ENCODE measurements at places on chromosomes 6 and 20.

GRCh38 chr6:40378071-40378724, 209.0 kb downstream of the LRFN2 start:
- no peak for DNase-seq

DNA sequence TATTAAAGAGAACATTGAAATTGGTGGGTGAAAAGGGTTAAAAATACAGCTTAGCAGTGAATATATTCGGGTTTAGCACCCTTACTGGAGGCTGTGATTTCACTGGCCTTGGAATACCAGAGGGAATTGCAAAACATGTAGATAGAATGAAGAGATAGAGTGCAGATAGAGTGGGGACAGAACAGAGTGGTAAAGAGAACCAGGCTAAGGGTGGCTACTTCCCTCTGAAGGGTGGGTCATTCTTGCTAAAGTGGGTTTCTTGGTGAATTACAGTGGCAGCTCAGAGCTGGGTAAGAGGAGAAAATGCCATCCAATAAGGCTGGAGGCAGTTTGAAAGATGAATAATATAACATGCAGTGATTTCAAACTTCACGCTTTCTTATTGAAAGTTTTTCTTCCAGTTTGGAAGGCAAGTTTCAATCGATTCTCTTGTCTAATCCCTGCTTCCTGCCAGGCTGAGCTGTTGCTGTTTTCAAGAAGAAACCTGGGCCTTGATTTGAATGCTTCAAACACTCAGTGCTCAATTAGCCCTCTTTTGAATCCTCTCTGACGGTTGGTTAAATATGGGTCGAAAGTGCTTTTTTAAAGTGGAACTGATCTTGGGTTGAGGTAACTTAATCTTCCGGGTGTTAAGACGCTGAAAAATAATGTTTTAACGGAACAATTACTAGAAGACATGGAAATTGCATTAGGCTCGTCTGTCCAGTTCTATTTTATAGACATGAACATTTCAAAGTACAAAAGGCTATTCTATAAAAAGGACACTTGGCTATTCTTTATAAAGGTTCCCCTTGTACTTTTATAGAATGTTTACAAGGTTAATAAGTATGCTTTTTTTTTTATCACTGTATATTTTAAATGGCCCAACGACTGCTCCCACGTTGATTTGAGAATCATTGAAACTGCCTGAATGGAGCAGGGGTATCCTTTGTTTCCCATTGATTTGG, 203.3 kb downstream of the BCAS1 start:
- no peak for DNase-seq

DNA sequence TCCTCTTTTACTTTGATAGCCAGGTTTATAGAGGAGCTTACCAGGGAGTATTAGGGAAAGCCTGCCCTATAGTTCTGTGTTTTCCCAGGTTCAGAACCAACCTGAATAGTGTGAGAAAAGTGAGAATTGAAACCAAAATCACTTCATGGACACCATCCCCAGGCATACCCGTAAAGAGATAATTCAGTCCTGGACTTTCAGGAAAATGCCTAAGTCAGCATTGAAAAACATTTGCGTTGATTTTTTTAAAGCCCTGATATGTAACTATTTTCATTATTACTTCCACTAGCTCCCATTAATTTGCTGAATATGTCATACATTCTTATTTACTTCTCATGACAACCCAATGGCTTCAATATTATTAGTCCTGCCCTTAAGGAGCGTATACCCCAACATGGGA, 77.4 kb upstream of the TCF21 start:
- DNase-seq: no peak

DNA sequence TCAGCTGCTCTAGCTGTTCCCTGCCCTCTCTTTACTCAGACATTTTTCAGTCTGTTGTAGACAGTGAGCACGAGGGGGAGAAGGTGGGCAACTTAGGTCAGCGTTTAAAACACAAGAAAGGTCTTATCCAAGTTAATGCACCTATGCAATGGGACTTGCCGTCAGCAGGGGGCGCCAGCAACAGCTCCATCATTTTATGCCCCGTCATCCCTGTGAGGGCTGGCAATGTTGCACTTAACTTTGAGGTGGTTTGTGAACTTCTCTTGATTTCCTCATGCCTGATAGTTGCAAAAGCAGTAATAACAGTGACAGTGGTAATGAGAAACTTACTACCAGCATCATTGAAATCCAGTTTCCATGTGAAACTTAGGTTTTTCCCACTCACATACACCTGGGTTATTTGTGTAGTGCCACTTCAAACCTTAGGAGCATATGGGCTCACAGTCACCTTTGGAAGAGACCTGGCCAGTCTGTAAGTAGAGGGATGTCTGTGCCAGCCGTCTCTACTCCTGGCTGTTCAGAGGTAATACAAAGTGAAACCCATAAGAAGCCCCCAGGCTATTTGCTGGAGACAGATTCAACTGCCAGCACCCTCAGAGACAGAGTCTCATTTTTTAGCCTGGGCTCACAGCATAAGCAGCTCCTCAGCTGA, 44.9 kb upstream of the ID1 start:
- DNase-seq: peak; percentile 86

GRCh38 chr6:123655521-123656306, 19.0 kb upstream of the TRDN start:
- no peak for DNase-seq

- no peak for DNase-seq
These were observed 9.3 kb upstream of the TXNDC5 start for GRCh38 chr6:7919871-7920270.

DNA sequence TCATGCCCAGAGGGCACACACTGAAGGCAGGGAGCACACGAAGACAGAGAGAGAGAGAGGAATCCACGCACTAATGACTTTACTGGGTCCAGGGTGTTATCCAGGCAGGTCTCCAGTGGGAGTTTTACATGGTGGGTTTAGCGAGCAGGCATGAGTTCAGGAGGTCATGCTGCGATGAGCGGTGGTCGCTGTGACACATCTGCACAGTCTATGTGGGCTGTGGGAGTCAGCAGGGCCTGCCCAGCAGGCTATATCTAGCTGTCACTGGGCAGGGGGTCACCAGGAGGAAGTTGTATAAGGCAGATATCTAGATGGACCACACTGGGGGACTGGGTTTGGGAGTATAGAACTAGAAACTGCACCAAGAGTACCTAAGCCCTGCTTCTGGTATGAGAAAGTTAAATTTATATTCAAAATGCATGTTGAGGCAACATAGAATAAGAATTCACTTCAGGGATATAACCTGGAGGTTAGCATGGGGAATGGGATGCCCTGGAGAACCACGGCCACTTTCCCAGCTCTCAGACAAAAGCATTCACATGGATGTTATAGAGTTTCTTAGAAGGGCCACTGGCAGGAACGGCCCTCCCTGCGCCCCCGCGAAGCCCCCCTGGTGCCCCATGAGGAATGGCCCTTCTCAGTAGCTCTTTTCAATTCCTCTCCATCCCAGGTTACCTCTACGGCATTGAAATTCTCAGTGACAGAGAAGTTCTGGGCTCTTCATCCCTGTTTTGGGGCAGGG, 113.9 kb downstream of the RNF144B start:
- no peak for DNase-seq

GRCh38 chr20:14853079-14853478, 515.7 kb upstream of the FLRT3 start:
- no peak for DNase-seq

GRCh38 chr6:67292169-67292568, 1342.9 kb upstream of the ADGRB3 start:
- no peak for DNase-seq

DNA sequence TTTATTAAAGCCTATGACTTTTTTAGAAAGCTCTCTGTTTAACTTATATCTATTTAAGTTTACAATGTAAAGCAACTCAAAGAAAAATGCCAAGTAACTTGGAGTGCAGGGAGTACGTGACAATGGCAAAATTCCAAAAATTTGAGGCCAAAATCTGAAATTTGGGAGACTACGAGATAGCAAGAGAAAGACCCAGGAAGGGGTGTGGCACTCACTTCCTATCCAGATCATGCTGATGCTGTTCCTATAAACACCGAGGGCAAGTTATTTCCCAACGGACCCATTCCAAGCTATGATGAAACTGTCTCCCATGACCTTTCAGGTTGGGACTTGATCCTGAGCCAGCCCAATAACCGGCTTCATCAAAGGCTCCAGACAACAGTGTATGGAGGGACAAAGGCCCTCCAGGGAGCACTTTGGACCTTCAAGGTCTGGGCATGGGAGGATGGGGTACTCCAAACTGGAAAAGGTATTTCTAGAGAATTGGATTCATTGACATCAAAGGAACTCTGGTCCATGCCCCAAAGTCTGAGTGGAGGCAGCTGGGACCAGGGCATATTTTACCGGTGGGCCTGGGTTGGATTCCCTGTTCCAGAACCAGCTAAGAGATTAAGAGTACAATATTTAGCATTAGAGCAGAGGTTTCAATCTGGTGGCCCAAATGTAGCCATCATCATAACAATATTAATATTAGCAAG, 15.7 kb upstream of the SLC13A3 start:
- no peak for DNase-seq

DNA sequence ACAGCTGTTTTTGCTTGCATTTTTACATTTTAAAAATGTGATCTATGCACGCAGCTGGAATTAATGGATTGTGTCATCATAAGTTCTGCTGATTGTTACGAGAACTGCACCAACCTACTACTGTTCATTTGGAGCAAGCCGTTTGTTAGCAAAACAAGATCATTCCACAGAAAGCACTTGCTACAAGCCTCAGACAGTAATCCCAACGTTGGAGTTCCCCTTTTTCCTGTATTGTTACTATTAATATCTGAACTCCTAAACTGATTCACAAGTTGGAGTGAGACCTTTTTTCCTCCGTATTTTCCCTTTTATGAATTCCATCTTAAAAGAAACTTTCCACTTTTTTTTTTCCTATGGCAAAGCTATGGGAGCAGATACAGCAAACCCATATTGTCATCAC, 3.5 kb downstream of the TENT5A start:
- DNase-seq: no peak

DNA sequence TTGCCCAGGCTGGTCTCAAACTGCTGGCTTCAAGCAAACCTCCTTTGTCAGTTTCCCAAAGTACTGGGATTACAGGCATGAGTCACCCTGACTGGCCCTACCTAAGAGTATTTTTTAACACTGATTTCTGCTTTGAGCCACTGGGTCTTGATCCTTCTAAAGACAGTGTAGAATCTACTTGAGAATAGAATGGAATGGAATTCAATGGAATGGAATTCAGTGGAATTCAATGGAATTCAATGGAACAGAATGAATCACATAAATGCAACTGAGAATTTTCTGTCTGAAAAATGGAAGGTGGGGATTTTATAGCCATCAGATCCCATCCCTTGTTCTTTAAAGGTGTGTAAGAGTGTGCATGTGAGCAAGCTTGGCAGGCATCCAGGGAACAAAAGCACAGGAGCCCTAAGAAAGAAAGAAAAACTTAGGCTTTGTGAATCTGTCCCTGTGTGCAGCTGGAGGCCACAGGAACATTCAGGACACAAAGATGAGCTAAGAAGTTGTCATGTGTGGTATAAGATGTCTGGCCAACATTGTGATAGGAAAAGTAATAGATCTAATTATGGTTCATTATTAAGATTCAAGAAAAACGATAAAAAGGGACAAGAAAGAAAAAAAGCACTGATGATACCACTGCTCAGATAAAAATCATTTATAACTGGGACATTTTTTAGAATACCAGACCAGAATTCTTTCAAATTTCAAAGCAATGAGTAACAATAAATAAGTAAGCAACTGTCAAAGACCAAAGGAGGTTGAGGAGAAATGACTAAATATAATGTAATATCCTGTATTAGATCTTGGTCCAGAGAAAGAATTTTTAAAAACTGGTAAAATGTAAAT, 681.0 kb upstream of the GJE1 start:
- peak; percentile 62 for DNase-seq

DNA sequence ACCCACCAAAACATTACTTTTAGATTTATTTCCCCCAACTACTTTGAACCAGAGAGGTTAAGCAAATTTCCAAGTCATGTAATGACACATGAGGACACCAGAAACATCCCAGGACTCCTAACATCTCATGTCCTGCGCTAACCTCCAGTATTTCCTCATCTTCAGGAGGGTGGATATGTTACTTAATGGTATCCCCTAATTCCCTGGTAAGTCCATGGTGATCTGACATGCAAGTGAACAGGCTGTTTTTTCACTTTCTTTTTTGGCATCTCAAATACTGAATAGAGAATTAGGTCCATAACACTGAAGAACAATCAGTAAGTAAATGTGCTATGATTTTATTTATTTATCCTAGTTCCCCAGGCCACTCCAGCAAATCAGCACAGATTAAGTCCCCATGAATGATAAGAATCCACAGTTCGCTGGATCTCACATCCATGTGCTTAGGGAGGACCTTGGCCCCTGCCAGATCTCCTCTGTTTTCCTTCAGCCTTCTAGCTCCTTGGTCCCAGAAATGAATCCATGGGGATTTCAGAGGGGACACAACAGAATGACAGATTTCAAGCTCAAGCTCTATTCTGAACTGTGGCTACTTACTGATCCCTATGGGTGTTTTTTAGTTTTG, 334.6 kb downstream of the CDC5L start:
- DNase-seq: no peak

- no peak for DNase-seq
These were observed 15.4 kb upstream of the PREX1 start for GRCh38 chr20:48843057-48843806.

DNA sequence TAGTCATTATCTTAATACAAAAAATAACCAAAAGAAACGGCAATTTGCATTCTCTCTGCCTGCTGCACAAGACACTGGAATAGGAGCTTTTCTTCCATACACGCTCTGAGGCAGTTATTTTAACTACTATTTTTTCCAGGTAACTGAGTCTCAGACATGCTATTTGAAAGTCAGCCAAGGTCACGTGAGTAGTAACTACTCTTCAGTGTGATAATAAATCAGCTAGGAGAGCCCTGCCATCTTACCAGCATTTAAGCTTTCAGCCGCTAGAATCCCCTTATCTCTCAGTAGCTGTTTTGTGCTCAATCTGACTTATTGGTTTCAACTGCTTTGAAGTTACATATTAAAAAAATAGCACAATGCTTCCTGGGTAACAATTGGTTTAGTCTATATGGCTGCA, 84.5 kb downstream of the NRN1 start:
- no peak for DNase-seq
